Stimulated activated CD8-positive, alpha-beta memory T cell treated with anti-CD3 and anti-CD28 coated beads, Interleukin-4, amount 100 ng/mL, for 4 hours (primary cell): ENCODE measurements at places on chromosomes 3 and 15.

GRCh38 chr3:187912007-187912406 lies 166.7 kb upstream of the BCL6 start:
- no peak for DNase-seq

GRCh38 chr15:77346245-77347036 lies 73.5 kb downstream of the PEAK1 start:
- DNase-seq, result no peak

DNA sequence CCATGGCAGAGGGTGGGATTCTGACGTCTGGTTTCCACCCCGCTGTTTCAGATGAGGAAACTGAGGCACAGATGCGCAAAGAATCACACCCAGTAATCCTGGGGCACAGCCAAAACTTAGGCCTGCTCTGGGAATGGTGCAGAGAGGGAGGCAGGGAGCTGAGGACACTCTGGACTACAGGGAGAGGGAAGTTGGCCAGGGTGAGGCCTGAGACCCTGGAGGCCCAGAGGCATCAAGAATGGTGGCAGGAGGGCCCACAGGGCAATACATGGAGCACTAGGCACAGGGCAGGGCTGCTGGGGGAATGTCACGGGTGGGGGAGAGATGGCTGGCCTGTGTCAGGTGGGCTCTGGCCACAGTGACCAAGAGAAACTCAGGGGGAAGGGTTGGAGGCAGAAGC lies 63.6 kb downstream of the TLE3 start:
- no peak for DNase-seq

GRCh38 chr15:38377636-38378035 lies 76.3 kb upstream of the FAM98B start:
- no peak for DNase-seq

GRCh38 chr3:177514611-177515499 lies 317.6 kb upstream of the TBL1XR1 start:
- no peak for DNase-seq

GRCh38 chr3:72629191-72629631 lies 219.0 kb downstream of the SHQ1 start:
- no peak for DNase-seq

GRCh38 chr3:12829886-12830784 lies 11.2 kb downstream of the RPL32 start:
- DNase-seq, result no peak

GRCh38 chr3:146843476-146843875 lies 238.3 kb upstream of the PLSCR5 start:
- DNase-seq, result no peak

DNA sequence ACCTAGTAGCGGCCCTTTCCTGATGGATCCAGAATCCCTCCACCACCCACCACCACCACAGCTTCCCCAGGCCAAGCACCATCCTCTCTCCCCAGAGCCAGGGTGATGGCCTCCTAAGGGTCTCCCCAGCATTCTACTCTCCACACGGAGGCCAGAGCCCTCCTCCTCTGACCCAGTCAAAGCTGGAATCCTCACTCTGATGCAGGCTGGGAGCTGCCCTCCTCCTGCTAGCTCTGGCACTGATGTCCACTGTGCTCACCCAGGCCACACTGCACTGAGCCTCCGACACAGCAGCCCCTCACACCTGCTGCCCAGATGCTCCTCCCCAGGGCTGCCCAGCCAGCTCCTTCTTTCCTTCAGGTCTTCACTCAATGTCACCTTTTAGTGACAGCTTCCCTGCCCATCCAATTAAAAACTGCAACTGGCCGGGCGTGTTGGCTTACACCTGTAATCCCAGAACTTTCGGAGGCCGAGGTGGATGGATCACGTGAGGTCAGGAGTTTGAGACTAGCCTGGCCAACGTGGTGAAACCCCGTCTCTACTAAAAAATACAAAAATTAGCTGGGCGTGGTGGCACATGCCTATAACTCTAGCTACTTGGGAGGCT lies 21.0 kb downstream of the XXYLT1 start:
- DNase-seq, result no peak

GRCh38 chr3:76715426-76715825 lies 324.5 kb upstream of the ROBO2 start:
- no peak for DNase-seq

- no peak for DNase-seq
Measured at GRCh38 chr3:20575146-20575545, 389.1 kb upstream of the SGO1 start.

DNA sequence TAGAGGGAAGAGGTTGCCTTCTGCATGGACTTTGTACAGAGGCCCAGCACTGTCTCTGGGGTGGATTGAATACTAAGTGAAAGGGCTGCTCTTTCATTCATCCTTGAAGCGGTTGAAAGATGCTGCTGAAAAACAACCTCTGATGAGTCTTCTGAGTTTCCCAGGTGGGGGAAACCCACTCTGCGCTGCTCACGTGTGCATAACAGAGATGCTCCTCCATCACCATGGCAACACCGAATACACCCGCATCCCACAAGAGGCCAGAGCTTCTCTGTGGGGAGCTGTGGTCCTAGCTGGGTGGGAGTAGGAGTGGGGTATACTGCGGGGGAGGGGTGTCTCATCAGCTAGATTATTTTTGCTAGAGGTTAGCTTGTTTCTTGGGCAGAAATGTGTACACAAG lies 6.1 kb upstream of the SYN2 start:
- no peak for DNase-seq

DNA sequence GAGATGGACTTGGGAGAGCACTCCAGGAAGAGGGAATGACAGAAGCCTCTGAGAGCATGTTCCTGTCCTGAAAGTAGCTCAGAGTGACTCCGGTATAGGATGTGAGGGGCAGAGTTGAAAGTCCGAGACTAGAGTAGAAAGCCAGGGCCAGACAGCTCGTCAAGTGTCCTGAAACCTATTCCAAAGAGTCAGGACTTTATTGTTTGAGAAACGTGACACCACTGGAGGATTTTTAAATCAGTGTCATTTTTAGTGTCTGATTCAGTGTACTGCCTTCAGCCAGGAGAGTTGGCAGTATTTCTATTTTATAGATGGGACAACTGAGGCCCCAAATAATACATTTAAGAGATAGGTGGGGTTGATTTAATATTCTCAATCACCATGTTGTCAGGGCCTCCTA lies 1.6 kb upstream of the RBMS3 start:
- DNase-seq, result no peak

DNA sequence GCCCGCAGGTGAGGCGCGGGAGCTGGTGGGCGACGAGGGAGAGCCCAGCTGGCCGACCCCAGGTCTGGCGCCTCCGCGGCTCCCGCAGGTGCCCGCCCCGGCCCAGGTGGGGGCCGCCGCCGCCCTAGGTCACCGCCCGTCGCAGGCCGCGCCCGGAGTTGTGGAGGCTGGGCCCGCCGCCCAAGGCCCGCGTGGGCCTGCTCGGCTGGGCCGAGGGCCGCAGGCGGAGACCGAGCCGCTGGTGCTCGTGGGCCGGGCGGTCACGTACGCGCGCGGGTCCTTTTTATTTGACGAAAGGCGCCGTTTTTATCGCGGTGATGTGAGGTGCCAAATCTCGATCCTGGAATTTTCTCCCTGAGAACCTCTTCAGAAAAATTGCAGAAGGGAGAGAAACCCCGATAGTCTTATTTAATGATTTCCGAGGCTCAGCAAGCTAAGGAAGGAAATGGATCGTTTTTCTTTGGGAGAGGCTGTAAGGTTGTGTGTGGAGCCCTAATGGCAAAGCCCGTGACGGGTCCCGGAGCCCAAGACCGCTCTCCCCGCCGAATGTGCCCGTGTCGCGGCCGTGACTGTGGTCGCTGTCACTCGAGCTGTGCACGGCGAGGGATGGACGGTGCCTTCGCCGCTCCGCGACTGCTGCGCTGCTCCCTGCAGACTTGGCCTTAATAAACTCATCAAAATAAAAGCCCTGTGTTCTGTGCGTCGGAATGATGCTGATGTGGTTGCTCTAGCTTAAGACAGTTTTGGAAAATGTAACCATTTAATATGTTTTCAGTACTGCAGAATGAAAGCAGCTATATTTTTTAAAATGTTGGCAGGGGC lies 612 bp downstream of the APPL1 start:
- DNase-seq, result no peak
